ENCODE measurements at places on chromosomes 4 and X. TPM values are rescaled to one million over a fixed set of nuclear protein-coding genes. Genes with fewer than 3 reads are reported as not detected.

ATP1B4 gene
- total RNA-seq = not detected

SMIM43 gene
- 0.29 TPM for total RNA-seq

GRCh38 chr4:13159041-13159620 lies 325.0 kb downstream of the RAB28 start:
- DNase-seq = no peak

GRCh38 chr4:879729-880077 lies 52.4 kb downstream of the GAK start:
- no peak for DNase-seq
